ENCODE measurements at places on chromosomes 11 and 22. TPM values are rescaled to one million over a fixed set of nuclear protein-coding genes. Genes with fewer than 3 reads are reported as not detected.

TSGA10IP gene
- total RNA-seq: 3.1 TPM

- no peak for DNase-seq
Measured at GRCh38 chr11:20511982-20512381, 87.4 kb upstream of the SLC6A5 start.

DNA sequence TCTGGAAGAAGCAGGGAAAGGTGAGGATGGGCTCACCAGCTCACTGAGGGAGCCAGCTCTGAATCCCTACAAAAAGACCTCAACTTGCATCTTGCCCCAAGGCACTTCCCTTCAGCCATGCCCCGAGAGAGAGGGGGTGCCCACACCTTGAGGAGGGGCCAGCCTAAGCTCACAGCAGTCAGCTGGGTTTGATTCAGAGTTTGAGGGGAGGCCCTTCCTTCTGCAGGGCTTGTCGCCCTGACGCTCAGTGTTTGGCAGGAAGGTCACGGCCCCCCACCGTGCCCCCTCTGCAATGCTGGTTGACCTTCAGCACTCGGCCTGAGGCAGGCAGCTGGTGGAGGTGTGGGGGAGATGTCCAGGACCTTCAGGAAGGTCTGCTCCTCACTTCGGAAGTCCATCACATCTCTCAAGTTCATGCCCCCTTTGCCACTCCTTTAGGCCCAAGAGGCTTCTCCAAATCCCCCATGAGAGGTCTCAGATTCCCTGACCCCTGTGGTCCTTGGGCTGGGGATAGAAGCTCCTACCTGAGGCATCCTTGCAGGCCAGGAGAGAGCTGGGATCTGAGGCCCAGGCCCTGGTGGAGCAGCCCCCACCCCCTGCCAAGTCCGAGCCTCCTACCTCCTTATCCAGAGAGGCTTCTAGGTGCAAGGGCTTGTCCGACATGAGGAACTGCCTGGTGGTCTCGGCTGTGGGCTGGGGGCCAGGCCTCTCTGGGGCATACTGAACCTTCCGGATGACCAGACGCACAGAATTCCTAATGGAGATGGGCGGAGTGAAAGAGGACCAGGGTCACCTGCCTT lies 37.6 kb downstream of the TPBGL start:
- no peak for DNase-seq

DNA sequence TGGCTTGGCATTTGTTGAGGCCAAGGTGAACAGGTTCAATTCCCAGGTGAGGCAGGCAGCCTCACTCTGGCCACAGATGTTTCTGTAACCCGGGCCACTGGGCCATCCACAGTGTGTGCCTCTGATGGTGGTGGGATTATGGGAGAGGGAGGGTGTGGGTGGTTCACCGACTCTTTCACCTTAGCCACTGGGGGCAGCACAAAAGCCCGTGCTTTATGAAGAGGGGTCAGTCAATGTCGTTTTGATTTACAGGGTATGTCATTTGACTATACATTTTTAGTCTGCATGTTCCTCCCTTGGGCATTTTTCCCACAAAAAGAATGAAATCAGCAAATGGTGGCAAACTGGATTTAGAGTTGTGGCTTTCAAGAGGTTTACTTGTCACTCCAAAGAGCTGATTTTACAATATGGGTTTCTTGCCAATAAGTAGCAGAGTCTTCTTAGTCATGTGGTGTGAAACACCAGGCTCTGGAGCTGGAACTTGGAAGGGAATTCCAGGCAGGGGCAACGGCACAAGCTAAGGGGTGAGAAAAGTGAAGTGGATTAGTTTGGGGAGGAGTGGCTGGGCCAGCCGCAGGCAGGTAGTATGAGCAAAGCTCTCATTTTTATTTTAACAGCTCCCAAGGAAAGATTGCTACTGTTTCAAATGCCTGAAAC lies 217.8 kb upstream of the ZBED5 start:
- no peak for DNase-seq

GRCh38 chr11:74694136-74694930 lies 36.9 kb downstream of the CHRDL2 start:
- no peak for DNase-seq

DNA sequence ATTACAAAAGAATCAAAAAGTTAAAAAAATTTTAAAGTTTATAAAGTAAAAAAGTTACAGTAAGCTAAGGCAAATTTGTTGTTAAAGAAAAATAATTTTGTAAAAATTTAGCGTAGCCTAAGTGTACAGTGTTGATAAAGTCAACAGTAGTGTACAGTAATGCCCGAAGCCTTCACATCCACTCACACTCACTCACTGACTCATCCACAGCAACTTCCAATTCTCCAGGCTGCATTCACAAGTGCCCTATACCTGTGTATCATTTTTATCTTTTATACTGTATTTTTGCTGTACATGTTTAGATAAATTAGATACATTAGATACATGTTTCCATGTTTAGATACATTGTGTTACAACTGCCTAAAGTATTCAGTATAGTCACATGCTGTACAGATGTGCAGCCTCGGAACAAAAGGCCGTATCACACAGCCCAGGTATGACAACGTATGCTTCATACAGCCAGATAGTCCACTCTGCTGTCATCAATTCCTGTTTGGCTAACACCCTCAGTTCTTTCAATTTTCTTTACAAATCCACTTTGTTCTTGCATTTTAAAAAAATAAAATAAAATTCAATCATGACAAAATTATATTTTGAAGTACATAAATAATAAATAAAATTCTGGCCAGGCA lies 80.7 kb downstream of the RBFOX2 start:
- no peak for DNase-seq

DNA sequence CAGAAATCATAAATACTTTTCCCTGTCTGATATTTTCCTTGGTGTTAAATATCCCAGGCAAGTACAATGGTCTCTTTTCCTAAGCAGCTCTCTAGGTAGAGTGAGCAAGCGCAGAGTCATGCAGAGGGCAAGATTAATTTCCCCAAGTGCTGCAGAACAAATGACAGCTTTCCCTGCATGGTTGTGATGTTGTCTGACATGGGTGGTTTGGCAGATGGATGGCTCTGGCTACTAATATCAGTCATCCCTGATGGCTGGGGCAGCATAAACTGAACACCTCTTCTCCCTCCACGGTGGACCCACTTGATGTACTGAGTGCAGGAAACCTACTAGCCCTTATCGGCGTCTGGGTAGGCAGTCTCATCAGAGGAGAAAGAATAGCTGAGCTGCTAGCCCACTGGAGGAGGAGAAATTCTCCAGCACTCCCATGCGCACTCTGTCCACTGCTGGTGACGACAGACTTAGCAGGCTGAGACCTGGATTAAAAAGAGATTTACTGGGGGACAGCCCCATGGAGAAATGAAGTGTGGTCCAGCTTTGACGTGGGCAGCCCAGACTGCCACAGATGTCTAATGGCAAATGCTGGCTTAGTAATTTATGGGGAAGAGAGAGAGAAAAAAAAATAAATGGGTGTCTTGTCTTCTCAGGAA lies 202.9 kb downstream of the DBX1 start:
- no peak for DNase-seq

GRCh38 chr11:103959279-103959942 lies 77.0 kb upstream of the DDI1 start:
- no peak for DNase-seq

DNA sequence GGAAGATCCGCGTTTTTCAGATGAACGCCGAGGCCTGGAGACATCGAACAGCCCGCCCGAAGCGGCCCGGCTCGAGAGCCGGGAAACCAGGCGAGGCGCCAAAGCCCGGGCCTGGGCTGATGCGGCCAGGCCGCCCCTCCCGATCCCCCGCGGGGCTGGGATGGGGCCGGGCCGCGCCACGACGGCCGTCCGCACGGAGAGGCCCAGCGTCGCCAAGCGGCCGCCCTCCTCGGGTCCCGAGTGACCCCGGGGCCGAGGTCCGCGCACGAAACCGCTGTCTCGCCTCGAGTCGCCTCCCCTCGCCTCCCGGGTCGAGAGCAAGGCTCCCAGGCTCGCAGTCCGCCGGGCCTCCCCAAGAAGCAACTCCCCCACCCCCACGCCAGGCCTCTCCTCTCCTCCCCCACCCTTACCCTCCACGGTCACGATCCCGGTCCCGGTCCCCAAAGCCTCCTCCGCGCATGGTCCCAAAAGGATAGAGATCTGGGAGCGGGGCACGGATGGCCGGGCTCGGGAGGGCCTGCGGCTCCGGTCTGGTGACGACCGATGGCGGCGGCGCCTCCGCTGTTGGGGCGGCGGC lies 482 bp downstream of the DDX17 start:
- no peak for DNase-seq

- no peak for DNase-seq
Measured at GRCh38 chr11:28512143-28512756, 404.1 kb downstream of the METTL15 start.
